ENCODE measurements at places on chromosomes 5 and 9.

- DNase-seq, result no peak
Observed at GRCh38 chr5:158857371-158857770, 242.3 kb downstream of the EBF1 start.

DNA sequence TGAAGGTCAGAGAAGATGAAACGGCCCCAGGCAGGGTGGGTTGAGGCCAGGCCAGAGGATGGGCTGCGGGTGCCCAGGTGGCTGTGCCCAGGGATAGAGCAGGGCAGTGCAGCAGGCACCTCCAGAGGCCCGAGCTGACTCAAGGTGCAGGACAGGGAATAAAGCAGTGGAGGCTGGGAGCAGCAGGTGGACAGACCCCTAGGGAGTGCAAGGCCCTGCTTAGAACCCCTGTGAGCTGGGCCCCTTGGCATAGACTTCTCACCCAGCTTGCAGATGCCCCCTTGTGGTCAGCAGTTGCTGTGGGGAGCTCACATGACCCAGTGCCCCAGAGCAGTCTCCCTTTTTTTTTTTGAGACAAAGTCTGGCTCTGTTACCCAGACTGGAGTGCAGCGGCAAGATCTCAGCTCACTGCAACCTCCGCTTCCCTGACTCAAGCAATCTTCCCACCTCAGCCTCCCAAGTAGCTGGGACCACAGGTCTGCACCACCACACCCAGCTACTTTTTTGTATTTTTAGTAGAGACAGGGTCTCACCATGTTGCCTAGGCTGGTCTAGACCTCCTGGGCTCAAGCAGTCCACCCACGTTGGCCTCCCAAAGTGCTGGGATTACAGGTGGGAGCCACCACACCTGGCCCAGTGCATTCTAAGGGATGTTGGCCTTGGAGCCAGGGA lies 118.8 kb downstream of the WNK2 start:
- DNase-seq, result peak; percentile 68

DNA sequence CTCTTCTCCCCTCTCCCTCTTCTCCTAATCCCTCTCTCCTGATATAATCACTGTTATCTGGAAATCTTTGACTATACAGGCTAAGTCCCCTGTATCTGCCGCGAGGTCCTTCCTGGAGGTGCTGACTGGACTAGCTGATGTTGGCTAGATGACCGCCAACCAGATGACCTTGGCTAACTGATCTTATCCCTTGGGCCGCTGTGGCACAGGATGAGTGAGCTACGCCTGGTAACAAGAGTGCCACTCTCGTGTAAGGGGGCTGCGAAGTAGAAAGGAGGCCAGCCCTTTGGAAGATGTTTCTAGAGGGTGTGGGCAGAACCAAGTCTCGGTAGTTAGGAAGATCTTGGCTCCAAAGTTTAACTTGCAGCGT lies 345 bp upstream of the PRRC1 start:
- DNase-seq, result no peak

GRCh38 chr5:179238628-179238970 lies 106.7 kb downstream of the ADAMTS2 start:
- peak; percentile 5 for DNase-seq

DNA sequence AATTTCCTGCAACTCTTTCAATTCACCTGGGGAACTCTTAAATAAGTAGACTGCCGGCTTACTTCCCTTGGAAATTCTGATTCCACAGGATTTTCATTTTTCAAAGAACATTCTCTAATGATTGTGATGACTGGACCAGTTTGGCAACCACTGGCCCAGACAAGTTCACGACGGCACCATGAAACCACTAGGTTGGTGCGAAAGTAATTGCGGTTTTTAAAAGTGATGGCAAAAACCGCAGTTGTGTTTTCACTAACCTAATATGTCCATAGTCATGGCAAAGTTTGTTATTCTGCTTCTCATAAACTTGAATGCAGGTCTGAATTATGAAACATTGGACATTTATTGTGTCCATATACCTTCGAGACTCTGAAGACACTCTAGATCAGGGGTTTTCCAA lies 317.2 kb downstream of the IRX1 start:
- DNase-seq, result no peak

DNA sequence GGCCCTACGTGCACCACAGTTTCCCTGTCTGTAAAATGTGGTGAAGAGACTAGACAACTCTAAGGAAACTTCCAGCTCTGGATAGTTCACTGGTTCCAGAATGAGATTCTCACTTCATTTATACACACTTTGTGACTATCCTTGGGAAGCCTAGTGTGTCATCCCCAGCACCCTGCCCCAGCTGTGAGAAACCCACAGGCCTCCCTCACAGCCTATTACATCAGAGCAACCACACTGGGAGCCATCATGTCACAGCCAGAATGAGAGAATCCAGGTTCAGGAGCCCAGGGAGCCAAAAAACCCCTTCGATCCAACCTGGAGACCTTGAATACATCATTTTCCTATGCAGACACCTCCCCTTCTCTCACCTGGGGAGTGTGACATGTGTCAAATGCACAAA lies 21.0 kb upstream of the HAND1 start:
- DNase-seq, result no peak

GRCh38 chr5:119275601-119276173 lies 80.1 kb upstream of the TNFAIP8 start:
- DNase-seq, result peak; percentile 62

DNA sequence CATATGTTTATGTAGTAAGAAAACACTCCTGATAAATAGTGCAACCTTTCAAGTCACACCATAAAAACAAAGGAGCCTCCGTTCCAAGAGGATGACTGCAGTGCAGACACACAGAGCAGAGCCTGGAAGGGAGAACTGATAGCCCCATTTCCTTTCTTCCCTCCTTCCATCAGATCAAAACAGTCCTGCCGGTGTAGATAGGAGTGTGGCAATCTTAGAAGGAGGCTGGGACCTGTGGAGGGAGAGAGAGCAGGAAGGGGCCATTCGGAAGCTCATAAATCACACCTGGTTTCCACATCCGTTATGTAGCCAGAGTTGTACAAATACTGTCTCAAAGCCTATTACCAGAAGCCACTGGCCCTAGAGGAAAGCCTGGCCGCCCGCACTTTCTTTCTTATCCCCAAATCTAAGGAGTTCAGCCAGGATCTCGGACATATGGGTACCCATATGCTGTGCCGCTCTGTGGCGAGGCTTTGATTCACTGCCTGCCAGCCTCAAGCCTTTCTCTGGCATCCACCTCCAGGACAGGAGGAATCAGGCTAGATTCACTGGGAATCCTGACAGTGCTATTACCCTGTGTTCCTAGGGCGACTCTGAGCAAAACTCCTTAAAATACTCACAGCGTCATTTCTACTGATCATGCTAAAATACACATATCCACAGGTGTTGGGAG lies 26.9 kb downstream of the DAP start:
- DNase-seq, result no peak

- DNase-seq, result no peak
Observed at GRCh38 chr9:133990366-133991213, 1.5 kb downstream of the VAV2 start.

DNA sequence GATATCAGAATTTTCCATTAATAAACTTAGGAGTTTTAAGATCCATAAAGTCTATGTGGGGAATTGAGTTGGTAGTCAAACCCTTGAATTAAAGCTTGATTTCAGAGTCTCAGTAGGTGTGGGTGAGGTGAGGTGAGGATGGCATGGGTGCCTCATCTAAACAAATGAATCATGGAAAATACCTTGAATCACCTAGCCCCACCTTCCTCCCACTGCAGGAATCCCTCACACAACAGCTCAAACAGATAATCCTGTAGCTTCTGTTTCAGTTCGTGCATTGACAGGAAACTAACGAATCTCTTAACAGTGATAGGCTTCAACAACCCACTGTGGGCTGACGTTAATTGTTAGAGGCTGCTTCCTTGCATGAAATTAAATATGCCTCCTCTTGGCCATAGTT lies 185.0 kb downstream of the SREK1 start:
- no peak for DNase-seq

DNA sequence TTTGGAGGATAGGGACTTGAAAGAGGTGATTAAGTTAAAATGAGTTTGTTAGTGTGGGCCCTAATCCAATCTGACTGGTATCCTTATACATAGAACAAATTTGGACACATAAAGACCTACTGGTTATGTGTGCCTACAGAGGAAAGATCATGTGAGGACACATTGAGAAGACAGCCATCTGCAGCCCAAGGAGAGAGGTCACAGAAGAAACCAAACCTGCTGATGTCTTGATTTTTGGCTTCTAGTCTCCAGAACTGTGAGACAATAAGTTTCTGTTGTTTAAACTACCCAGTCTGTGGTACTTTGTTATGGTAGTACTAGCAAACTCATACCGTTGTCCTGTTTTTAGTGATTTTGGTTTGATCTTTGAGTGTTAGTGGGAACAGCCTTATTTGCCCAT lies 18.3 kb downstream of the RNF180 start:
- DNase-seq, result no peak

DNA sequence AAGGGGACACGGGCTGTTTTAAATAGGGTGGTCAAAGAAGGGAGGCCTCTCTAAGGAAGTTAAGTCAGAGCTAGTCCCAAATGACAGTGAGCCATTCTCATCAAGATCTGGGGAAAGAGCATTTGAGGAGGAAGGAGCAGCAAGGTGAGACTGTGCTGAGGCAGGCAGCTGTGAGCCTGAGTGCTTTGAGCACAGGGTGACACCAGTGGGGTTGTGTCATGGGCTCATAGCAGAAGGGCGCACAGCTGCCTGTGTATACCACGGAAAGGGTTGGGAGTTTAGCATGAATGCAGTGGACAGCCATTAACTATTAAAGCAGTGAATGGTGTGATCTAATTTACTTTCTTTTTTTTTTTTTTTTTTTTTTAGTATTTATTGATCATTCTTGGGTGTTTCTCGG lies 19.2 kb downstream of the DMRT1 start:
- no peak for DNase-seq

- DNase-seq, result peak; percentile 76
Observed at GRCh38 chr5:65760504-65761275, 38.7 kb downstream of the NLN start.

GRCh38 chr9:97507428-97507984 lies 6.0 kb downstream of the TMOD1 start:
- no peak for DNase-seq

DNA sequence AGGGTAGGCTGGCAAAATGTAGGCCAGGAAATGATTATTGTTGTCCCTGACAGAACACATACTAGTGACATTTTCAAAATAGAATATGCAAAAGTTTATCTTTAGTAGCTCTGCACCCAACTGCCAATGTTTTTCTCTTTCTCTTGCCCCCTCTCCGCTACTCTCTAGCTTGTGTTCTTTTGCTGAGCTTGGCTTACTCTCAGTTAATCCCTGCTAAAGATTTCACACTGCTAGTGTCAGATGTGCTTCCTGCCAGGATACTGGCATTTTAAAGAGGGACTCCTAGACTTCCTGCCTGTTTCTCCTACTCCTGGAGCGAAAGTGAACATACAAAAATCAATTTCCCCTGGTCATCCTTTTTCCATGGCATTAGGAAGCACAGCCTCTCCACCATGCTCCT lies 260.5 kb downstream of the ARRDC3 start:
- no peak for DNase-seq

DNA sequence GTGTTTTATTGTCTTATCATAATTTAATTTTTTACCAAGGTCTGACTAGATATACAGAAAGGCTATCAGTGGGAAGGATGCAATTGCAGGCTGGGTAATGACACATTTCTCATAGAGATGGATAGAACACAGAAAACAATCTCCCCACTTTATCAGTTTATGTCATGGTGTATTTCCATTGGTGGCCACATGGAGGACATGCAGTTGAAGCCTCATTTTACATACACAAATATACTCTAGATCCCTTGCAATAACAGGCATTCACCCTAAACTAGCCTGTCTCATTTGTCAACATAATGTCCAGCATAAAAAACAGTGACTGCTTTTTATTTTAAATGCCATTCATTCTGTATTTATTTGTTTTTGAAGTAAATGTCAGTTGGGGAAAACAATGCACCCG lies 526.3 kb downstream of the GABRG2 start:
- DNase-seq, result no peak

DNA sequence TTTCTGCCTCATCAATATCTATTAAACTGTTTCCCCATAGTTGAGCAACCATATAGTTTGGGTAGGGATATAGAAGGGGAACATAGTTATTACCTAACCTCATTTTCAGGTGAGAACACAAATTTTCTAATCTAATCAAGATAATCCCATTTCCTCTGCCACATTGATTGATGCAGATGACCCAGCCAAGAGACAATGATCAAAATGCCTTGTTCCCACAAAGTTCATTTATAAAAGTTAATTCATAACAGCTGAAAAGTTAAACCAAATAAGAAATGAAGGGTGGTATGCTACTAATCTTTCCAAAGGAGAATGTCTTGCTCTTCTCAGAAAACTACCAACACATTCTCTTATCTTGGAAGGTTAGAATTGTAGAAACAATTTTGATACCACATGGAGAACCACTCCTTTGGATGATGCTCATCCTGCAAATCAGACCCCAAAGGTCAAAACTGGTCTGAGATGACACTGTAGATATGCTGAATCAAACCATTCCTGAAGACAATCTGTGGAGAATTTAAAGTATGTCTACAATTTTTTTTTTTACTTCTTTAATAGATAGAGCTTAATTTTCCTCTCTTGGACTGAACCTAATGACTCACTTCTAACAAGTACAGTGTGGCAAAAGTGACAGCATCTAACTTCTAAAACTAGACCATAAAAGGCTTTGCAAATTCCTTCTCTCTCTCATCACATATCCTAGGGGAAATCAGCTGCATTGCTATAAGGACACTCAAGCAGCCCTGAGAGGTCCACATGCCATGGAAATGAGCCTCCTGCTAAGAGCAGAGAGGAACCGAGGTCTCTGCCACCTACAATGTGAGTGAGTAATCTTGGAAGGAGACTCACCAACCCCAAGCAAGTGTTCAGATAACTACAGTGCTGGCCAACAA lies 586.7 kb upstream of the TUSC1 start:
- DNase-seq, result no peak

All from CD4-positive, alpha-beta T cell treated with Interleukin-4 for 1 hour (primary cell).